ENCODE measurements at places on chromosomes 2 and 18. TPM values are rescaled to one million over a fixed set of nuclear protein-coding genes. Genes with fewer than 3 reads are reported as not detected.
A peak's percentile ranks its signal among the peaks of the same experiment; 100 is the strongest.

DNA sequence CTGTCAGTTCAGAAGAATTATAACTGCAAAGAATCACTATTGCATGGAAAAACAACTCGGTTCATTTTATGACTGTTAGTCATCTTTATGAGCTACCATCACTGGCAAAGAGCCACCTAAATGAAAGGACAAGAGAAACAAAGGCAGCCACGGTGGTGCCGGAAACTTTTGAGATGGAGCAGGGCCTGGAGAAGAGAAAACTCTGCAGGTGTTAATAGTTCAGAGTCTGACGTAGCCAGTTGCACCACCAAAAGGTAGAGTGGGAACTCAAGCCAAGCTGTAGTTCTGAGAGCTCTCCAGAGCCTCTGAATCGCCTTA, 110.9 kb downstream of the FTCDNL1 start:
- H3K4me1 ChIP-seq = peaks cover 4% of the 10 kb centered on the region
- H3K27ac ChIP-seq = no peak overlapping the region
- DNase-seq = no peak
- no peaks in the 10 kb centered on the region for H3K36me3 ChIP-seq
- H3K27me3 ChIP-seq = peaks cover 31% of the 10 kb centered on the region

GRCh38 chr2:174699993-174700766, 64.1 kb downstream of the CHRNA1 start:
- H3K4me3 ChIP-seq = no peak overlapping the region
- peaks cover 3% of the 10 kb centered on the region for H3K4me1 ChIP-seq

GRCh38 chr18:12766986-12767433, 64.2 kb downstream of the PSMG2 start:
- H3K27me3 ChIP-seq = no peaks in the 10 kb centered on the region
- no peak overlapping the region for H3K4me3 ChIP-seq
- no peaks in the 10 kb centered on the region for H3K36me3 ChIP-seq
- H3K27ac ChIP-seq = no peak overlapping the region

GRCh38 chr2:233250568-233250967, 905 bp upstream of the ATG16L1 start:
- H3K4me3 ChIP-seq = peak overlapping the region; percentile 87
- peaks cover 68% of the 10 kb centered on the region for H3K4me1 ChIP-seq
- peaks cover 30% of the 10 kb centered on the region for H3K36me3 ChIP-seq
- H3K27ac ChIP-seq = peak overlapping the region; percentile 95

DNA sequence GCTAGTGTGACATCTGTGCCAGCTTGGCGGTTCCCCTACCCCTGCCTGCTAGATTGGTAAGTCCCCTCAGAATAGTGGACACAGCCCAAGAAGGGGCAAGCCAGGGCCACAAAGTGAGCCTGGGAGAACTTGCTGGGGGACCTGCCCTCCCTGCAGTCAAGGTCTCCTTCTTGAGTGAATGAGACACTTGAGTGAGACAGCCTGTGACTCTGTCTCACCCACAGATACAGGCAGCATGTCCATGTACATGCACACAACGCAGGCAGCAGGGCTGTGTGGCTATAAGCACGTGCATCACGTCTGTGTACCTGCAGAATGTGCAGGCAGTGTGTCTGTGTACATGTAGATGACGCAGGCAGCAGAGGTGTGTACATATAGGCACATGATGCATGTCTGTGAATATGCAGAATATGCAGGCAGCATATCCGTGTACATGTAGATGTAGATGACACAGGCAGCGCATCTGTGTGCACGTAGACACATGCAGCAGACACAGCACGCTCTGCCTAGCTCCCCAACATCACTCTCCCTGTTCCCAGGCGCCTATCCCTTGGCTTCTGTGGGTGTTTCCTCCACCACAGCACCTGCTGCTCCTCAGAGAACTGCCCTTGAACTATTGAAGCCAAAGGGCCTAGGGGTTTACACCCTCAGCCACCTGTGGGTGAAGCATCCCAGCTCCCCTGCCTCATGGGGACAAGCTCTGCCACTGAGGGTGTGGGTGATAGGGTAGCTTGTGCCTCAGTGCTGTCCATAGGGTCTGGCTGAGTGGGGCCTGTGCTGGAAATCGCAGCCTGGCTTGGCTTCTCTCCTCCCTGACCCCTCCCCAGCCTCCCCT, 147.2 kb upstream of the TWIST2 start:
- no peak overlapping the region for H3K27ac ChIP-seq
- no peaks in the 10 kb centered on the region for H3K4me1 ChIP-seq
- H3K4me3 ChIP-seq = no peak overlapping the region
- H3K27me3 ChIP-seq = no peaks in the 10 kb centered on the region
- H3K36me3 ChIP-seq = no peaks in the 10 kb centered on the region

GRCh38 chr18:25974630-25975077, 115.8 kb downstream of the SS18 start:
- H3K27me3 ChIP-seq = peaks cover 4% of the 10 kb centered on the region
- H3K4me1 ChIP-seq = peaks cover 4% of the 10 kb centered on the region
- no peak overlapping the region for H3K27ac ChIP-seq

- no peak for DNase-seq
- peaks cover 12% of the 10 kb centered on the region for H3K27me3 ChIP-seq
- no peak overlapping the region for H3K27ac ChIP-seq
- no peak overlapping the region for H3K4me3 ChIP-seq
- H3K36me3 ChIP-seq = no peaks in the 10 kb centered on the region
- no peaks in the 10 kb centered on the region for H3K4me1 ChIP-seq
These were observed 37.6 kb downstream of the LRP2 start for GRCh38 chr2:169324581-169325260.

DNA sequence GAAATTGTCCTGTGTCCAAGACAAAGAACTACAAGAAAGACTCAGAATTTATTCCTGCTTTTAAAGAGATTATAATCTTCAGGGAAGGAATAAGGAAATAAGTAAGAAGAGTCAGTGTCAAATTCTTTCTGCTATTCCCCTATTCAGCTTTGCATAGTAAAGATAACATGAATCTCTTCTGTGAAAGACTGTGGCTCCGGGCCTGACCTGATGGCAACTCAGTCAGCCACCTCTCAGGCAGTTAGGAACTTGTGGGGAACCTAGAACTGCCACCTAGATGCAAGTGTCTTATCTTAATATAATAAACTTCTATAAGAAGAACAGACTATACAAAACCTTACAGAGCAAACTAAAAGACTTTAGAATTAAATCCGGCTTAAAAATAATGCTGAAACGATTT, 382.0 kb downstream of the RAD51AP2 start:
- no peaks in the 10 kb centered on the region for H3K27me3 ChIP-seq
- DNase-seq = no peak
- no peak overlapping the region for H3K4me3 ChIP-seq
- no peaks in the 10 kb centered on the region for H3K4me1 ChIP-seq

DNA sequence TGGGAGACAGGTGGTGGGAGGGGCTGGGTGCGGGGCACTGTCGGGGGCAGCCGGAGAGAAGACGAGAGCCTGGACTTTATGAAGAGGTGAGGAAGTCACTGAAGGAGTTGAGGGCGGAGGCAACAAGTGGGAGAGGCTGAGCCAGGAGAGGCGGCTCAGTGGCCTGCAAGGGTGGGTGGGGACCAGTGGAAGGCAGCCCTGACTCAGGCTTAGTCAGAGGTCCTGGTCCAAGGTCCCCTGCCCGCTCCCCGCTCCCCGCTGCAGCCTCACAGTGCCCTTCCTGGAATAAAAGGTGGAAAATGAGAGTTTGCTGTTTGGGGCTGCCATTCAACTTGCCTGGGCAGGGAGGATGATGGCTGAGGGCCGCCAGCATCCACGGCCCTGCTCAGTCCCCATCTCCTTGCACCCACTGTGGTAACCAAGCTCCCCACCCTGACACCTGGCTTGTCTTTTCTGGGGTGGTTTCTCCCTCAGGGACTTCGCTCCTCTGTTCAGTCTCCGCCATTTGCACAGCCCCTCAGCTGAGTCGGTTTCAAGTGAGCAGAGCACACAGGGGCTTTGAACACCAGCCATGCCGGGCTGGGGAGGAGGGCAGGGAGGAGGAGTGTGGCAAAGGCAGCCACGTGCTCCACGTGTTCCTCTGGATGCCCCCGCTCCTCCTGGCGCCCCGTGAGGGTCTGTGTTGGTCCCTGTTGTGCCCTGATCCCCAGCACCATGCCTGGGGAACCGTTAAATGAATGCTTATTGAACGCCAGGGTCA, 13.7 kb upstream of the RALB start:
- no peak overlapping the region for H3K27ac ChIP-seq
- DNase-seq = no peak
- no peaks in the 10 kb centered on the region for H3K27me3 ChIP-seq

DNA sequence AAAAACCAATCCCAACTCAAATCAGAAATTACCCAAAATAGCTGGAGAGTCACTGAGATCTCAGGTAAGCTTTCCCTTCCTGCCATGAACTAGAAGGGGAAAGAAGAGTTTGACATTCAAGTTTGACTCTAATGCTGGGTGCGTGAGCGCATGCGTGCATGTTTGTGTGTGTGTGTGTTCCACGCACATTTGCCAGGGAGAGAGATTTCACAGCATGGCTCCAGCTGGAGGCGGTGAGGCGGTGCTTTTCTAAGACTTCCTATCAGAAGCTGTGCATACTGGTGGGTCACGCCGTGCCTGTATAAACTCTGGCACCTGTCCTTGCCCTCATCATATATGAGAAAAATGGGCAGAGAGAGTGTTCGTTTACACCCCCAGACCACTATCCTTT, 116.2 kb downstream of the MSH2 start:
- H3K27me3 ChIP-seq = no peaks in the 10 kb centered on the region
- no peaks in the 10 kb centered on the region for H3K36me3 ChIP-seq
- DNase-seq = no peak
- H3K4me1 ChIP-seq = peaks cover 34% of the 10 kb centered on the region
- H3K4me3 ChIP-seq = no peak overlapping the region
- H3K27ac ChIP-seq = no peak overlapping the region

- H3K4me1 ChIP-seq = peaks cover 11% of the 10 kb centered on the region
- H3K4me3 ChIP-seq = no peak overlapping the region
- H3K27me3 ChIP-seq = no peaks in the 10 kb centered on the region
- no peak for DNase-seq
These were observed 13.2 kb downstream of the SNRPG start for GRCh38 chr2:70280242-70280798.

- no peaks in the 10 kb centered on the region for H3K27me3 ChIP-seq
- no peaks in the 10 kb centered on the region for H3K4me1 ChIP-seq
- H3K4me3 ChIP-seq = no peak overlapping the region
- no peak overlapping the region for H3K27ac ChIP-seq
- no peaks in the 10 kb centered on the region for H3K36me3 ChIP-seq
These were observed 932.3 kb upstream of the ACVR2A start for GRCh38 chr2:146912536-146912935.

DNA sequence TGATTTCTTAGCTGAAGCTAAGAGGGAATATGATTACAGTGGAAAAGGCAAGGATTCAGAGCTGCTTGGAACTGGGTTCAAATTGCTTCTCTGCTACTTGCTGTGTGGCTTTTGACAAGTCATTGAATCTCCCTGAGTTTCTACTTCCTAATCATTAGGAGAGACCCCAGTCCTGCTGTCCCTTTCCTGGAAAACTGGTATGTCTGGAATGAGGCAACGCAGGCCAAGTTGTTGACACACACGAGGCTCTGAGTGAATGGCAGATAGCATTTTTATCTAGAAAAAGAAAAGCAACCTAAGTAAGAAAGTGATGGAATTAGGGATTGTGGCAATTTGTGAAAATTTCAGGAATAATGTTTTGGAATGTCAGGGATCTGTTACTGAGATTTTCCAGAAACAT, 123.6 kb downstream of the LPIN1 start:
- no peak for DNase-seq
- H3K27me3 ChIP-seq = peaks cover 7% of the 10 kb centered on the region
- H3K4me1 ChIP-seq = no peaks in the 10 kb centered on the region
- H3K27ac ChIP-seq = no peak overlapping the region
- H3K36me3 ChIP-seq = no peaks in the 10 kb centered on the region
- H3K4me3 ChIP-seq = no peak overlapping the region

DNA sequence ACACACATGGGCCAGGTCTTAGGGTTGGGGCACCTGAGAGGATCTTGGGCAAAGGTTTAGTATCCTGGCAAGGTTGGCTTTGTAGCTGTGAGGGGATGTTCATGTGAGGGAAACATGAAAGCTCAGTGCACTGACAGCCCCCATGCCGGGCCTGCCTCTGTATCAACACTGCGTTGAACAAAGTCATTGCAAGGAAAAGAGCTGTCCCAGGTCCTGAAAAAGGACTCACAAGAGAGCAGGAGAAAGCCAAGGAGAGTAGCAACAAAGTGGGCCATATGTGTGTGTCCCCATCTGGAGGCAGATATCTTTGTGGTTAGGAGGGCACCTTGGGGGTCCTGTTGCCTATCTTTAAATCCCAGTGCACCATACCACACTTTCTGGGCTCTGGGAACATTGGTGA, 237.8 kb upstream of the THSD7B start:
- H3K4me3 ChIP-seq = no peak overlapping the region
- no peak overlapping the region for H3K27ac ChIP-seq
- H3K27me3 ChIP-seq = no peaks in the 10 kb centered on the region
- H3K36me3 ChIP-seq = no peaks in the 10 kb centered on the region

GRCh38 chr18:57980573-57981307, 63.3 kb upstream of the NEDD4L start:
- DNase-seq = no peak
- peaks cover 10% of the 10 kb centered on the region for H3K27me3 ChIP-seq
- no peaks in the 10 kb centered on the region for H3K36me3 ChIP-seq
- no peak overlapping the region for H3K4me3 ChIP-seq

DNA sequence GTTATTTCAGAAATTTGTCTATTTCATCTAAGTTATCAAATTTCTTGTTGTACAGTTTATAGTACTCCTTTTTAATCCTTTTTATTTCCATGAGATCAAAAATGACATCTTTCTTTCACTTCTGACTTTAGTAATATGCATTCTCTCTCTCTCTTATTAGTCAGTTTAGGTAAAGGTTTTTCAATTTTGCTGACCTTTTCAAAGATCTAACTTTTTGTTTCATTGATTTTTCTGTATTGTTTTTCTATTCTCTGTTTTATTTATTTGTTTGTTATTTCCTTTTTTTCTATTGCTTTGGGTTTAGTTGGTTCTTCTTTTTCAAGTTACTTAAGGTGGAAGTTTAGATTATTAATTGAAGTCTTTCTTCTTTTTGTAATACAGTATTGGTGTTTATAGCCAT, 294.2 kb downstream of the CCDC85A start:
- H3K4me1 ChIP-seq = no peaks in the 10 kb centered on the region
- H3K36me3 ChIP-seq = no peaks in the 10 kb centered on the region
- H3K27me3 ChIP-seq = no peaks in the 10 kb centered on the region
- DNase-seq = no peak

DNA sequence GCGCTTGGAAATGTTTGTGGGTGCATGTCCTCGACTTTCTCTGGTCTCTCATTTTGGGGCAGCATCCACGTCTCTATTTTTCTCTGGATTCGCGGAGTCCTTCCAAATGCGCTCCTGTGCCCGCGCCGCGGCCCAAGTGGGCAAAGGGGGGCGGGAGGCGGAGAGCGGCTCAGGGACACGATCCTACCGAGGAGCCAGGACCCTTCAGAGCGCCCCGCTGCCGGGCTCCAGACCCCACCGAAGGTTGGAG, 990 bp downstream of the EPAS1 start:
- H3K4me1 ChIP-seq = peaks cover 49% of the 10 kb centered on the region
- DNase-seq = no peak
- peak overlapping the region; percentile 81 for H3K27ac ChIP-seq
- peaks cover 71% of the 10 kb centered on the region for H3K27me3 ChIP-seq
- H3K36me3 ChIP-seq = peaks cover 20% of the 10 kb centered on the region

The MROH2A gene
- not detected for total RNA-seq

The SERPINB4 gene
- not detected for total RNA-seq

The RNF125 gene
- 43.8 TPM for total RNA-seq

The GNLY gene
- 599 TPM for total RNA-seq

The DSC3 gene
- total RNA-seq = not detected

The OR6B2 gene
- not detected for total RNA-seq
